ENCODE measurements at places on chromosomes 3 and 15.

- no peak for DNase-seq
Measured at GRCh38 chr15:73517566-73517965, 74.6 kb downstream of the REC114 start.

GRCh38 chr3:165159760-165160421, 36.3 kb downstream of the SLITRK3 start:
- DNase-seq, result peak; percentile 7

DNA sequence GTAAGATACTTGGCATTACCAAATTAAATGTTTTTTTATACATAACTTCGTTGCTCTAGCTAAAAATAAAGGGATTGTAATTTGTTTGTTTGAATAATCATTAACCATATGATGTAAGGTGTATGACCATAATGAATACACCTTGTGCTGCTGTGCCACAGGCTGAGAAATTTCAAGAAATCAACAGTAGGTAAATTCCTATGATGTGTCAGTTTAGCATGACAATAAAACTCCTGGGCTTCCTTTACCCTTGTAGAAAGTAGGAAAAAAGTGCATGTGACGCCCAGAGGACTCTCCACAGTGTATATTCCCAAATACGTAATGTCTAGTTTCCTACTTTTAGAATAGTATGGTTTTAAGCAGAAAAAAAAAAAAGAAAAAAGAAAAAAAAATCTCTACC, 208.1 kb downstream of the SATB1 start:
- DNase-seq, result peak; percentile 56

DNA sequence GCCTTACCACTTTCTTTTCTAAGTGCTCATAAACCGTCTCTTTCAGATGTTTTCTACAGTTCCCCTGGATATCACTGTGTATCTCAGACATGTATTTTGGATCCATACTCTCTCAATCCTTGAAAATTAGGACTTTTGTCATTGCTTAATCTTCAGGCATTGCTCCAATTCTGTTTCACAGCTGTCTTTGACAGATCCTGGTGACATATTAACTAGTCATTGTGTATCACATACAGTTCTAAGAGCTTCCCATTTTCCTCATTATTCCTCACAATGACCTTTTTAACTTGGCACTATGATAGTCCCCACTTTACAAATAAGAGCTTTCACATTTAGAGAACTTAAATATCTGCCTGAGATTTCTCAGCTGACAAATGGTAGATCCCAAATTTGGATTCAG, 151.7 kb downstream of the CLSTN2 start:
- no peak for DNase-seq

- no peak for DNase-seq
Measured at GRCh38 chr3:78888635-78889034, 879.2 kb downstream of the ROBO1 start.

DNA sequence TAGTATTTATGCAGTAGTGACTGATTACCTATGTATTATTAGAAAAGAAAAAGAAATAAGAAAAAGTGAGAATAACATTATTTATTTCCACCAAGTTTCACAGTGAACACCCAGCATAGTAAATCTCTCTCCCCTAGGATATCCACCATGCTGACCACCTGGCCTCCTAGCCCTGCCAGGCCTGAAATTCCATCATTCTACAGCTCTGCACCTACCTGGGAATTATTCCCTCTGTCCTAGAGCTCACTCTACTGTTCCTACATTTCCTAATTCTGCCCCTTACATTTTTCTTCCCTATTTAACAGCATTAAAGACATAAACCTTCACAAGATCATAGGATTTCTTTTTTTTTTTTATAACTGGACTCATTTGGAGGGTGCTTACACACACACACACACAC, 525.3 kb upstream of the PPP2R3A start:
- DNase-seq, result no peak

- peak; percentile 86 for DNase-seq
Measured at GRCh38 chr3:194129581-194130133, 6.3 kb upstream of the HES1 start.

DNA sequence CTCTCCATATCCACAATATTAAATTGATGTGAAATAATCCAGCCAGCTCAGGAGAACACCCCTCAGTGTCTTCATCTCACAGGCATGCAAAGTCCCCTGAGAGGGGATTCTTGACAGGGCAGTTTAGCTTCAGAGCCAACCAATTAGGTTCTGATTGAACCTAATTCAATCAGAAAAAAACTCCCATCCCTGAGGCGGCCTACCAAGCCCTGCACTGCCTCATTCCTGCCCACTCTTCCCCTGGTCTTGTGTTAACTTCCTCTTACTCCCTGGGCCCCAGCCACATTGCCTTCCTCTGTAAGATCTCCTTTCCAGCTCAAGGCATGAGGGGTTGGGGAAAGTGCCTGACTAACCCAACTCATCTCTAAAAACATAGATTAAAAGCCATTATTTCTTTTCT, 46.1 kb downstream of the FRMD4B start:
- no peak for DNase-seq

DNA sequence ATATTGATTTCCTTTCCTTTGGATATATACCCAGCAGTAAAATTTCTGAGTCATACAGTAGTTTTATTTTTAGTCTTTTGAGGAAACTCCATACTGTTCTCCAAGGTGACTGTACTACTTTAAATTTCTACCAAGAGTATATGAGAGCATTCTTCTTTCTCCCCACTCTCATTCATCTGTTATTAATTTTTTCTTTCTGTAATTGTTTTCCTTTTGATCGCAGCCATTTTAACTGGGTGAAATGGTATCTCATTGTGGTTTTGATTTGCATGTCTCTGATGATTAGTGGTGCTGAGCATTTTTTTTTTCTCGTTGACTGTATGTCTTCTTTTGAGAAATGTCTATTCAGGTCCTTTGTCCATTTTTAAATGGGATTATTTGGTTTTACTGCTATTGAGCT, 18.3 kb upstream of the VGLL3 start:
- DNase-seq, result no peak

DNA sequence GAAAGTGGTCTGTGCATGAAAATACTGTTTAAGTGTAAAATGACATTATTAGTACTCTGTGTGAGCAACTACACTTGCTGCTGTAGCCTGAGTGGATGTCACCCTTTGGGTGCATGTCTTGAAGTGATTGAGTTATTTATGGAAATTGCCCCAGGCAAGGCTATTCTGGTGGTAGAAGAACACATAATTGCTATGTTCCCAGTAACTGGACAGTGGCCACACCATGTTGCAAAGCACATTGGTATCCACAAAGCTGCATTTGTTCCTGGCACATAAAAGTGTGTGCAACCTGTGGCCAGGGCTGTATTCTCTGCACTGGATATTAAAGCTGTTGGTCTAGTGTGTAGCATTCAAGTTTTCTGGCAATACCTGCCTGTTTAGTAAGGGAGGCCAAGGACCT, 23.8 kb downstream of the MTMR14 start:
- no peak for DNase-seq

DNA sequence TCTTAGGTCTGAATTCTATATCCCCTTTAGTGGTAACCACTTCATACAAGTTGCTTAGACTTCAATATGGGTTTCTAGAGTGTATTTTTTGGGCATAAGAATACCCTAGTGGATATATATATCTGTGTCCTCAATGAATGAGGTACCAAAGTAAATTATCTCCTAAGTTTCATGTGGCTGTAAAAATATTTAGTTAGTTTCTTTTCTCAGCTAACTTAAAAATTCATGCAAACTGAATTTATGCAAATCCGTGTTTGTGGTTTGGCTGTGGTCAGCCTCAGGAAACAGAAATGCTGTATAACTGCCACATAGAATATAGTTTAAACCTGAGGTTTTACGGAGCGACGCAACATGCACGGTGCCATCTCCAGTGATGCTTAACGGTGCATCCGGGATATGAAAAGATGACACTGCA, 80.3 kb downstream of the PEX5L start:
- DNase-seq, result no peak

DNA sequence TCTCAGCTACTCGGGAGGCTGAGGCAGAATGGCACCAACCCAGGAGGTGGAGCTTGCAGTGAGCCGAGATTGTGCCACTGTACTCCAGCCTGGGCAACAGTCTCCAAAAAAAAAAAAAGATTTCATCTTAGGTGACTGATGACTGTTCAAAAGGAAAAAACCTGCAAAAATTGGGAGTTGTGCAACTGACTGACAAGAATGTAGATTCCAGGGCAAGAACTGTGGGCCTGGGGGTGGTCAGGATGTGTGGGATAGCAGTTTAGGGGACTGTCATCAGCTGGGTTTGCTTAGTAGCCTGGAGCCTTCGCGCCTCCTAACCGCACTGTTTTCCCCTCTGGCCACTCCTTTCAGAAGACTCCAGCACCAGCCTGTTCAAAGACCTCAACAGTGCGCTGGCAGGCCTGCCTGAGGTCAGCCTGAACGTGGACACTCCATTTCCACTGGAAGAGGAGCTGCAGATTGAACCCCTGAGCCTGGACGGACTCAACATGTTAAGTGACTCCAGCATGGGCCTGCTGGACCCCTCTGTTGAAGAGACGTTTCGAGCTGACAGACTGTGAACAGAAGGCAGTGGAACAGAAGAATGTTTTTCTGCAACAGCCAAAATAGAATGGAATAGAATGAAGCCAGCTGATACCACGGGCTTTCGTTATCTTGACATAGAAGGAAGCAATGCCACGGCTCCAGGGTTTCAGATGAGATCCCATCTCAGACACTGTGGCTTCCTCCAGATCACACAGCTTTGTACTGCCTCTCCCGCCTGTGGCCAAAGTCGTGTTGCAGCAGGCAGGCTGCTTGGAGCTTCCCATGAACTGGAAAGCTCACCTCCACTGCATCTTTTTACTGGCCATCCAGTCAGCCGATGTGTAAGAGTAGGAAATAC, 75.3 kb upstream of the BLM start:
- no peak for DNase-seq

DNA sequence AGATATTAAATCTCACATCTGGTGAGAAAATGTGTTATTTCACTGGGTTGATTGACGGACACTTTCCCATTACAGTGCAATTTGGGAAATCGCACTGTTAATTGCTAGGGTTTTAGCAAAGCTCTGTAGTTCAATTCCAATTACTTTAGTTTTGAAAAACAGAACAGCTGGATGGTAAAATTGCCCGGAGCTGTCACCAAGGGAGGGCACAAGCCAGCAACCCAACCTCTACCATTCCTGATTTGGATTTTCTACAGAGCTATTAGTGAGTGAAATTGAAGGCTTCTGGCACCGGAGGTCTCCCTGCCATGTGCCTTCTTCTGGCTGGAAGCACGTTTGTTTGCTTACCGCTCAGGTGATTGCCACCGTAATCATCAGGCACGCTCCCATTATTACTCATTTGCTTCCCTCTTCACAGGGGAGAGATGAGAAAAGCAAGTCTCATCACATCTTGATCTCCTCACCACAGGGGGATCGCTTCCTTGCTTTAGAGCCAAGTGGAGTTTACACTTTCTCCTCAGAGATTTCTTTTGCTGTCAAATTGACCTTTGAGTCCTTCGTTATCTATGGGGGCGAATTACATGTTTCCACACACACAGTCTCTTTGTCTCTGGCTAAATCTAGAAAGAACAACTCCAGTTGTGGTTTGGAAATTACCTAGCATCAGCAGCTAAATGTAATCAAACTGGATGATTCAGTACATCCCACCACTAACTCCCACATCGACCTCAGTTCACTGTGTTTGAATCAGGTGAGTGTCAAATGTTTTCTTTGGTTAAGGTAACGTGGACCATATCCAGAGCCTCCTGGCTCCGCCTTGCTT, 421.7 kb upstream of the GOLIM4 start:
- DNase-seq, result no peak

- peak; percentile 53 for DNase-seq
Measured at GRCh38 chr15:69089258-69089657, 71.2 kb upstream of the GLCE start.

DNA sequence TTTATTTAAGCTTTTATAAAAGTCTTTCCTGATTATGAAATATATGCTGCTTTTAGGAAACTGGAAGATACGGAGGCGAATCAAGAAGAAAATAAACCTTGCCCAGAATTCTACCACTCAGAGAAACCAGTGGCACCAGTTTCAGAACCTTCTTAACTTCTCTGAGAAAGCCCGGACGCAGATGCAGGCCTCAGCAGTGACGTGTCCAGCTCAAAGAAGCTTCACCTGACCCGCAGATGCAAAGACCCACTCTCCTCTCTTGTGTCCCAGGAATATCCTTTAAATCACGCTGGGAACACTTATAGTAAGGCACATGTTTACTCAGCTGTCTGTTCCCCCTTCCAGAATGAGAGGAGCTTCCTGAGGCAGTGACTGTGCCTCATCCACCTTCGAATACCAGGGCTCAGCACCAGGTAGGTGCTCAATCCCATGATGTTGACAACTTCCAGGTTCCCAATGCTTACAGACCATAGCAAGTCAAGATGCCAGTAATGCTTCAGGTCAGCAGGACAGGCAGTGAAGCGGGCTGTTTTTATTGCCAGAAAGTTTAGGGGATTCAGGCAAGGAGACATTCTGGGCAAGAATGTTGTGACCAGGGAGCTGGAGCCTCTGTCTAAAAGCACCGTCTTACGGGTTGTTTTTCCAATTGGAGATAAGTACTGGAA, 39.9 kb upstream of the LDHAL6B start:
- DNase-seq, result no peak

DNA sequence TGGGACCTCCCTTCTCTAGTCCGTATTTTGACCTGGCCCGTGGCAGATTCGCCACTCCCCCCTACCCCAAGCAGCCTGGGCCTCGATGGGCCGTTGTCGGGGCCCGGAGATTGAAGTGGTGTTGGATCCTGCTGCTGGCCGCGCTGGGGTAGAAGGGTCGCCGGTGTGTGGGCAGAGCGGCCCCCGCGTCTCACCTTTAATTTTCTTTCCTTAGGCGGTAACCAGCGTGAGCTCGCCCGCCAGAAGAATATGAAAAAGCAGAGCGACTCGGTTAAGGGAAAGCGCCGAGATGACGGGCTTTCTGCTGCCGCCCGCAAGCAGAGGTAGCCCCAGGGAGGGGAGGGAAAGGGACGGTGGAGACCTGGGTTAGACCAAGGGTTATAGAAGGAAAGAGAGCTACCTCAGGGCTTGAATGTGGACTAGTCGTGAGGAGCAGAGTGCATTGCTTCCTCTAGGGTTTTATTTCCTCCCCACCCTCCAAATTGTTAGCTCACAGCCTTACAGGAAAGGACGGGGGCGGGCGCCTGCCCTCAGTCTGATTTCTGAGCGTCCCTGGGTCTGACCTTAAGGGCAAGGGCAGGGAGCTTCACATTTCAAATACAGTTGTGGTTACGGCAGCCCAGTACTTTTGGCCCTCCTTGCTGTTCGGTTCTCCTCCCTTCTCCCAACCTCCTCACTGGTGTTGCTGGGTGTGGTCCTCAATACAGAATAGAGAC, 799 bp downstream of the SERF2 start:
- DNase-seq, result peak; percentile 35

- no peak for DNase-seq
Measured at GRCh38 chr3:168952551-168952950, 711.0 kb downstream of the MECOM start.

DNA sequence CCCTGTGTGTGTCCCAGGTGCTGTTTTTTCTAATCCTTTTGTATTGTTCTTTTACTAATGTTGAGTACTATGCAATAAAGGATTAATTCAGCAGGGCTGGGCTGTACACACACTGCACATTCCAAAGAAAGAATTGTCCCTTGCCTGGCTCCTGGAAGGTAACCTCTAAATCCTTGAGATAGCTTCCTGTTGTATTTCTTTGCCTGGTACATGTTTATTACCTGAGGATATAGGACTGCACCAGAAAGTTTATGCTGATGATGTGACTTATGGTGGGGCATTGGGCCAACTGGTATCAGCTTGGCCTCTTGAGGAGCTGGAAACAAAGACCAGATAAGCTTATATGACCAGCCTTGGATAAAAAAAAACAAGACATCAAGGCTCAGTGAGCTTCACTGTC, 26.6 kb upstream of the FAN1 start:
- no peak for DNase-seq

Data from GM23338 (cell line).